AG20443 (cell line): ENCODE measurements at places on chromosomes 3 and 15.

DNA sequence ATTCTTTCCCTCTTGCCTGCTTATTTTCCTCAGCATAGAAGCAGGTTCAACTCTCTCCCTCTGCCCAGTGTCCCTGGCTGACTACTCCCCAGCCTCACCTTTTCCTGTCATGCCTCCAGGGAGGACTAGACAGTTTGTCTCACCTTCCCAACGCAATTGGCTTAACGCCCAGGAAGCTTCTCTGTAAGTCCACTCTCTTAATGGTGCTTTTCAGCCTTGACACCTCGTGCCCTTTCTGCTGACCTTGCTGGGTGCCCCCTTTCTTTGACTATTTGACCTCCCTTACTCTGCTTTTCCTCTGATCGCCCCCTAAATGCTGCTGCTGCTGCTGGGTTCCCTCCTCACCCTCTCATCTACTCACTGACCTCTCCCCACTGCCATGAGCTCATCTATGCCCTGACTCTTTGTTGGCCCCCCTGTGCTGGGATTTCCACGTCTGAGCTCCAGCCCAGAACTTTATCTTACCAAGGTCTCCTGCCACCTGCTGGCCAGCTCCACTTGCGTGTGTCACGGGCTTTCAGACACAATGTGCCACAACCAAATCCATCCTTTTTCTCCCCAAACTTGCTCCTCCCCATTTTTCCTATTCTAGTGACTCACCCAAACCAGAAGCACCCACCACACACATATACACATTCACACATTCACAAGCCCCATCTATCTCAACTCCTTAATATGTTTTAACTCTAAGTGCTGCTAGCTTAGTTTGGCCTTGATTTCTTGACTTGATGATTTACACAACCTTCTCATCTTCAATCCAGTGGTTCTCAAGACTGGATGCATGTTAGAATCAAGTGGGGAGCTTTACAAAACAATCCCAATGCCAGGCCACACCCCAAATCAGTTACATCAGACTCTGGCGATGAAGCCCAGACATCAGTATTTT lies 16.6 kb downstream of the EPB42 start:
- DNase-seq = peak; percentile 80

- no peak for DNase-seq
These were observed 220.7 kb downstream of the FHIT start for GRCh38 chr3:61030469-61031035.

DNA sequence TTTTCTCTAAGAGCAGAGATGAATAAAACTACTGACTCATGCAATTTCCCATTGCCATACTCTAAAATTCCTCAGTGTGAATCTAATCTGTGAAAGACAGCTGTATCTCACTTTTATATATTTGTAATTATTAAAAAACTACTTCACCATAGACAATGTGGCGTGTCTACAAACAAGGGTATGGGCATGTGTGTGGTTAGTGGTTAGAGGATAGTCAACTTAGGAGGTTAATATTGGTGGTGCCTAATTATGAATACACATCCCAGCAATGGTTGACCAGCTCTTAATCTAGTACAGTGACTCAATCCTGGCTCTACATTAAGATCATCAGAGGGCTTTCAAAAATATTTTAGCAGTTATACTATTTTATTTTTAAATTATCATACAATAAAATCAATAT lies 94.5 kb downstream of the GOLIM4 start:
- no peak for DNase-seq

DNA sequence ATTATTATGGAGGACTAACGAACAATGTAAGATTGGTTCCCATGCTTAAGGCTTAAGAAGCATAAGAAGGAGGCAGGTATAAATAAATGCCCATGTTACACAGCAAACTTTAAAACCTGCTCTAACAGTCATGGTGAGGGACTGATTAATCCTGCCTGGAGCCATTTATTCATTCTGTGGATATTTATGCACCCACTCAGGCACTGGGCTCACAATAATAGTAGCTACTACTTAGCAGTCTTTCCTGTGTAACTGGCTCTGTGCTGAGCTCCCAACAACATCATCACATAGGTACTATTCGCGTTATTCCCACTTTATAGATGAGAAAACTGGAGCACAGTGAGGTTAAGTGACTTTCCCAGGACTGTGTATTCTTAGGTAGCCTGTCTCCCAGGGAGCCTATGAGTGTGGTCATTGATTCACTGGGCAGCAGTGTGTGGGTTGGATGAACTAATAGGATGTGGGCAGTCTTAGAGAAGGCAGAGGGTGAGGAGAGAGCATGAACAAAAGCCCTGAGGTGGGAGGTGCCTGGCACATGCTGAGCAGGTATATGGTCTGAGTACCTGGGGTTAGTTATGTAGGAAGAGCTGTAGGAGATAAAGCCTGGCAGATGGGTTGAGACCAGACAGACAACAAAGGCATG lies 44.1 kb upstream of the UMPS start:
- DNase-seq = no peak

DNA sequence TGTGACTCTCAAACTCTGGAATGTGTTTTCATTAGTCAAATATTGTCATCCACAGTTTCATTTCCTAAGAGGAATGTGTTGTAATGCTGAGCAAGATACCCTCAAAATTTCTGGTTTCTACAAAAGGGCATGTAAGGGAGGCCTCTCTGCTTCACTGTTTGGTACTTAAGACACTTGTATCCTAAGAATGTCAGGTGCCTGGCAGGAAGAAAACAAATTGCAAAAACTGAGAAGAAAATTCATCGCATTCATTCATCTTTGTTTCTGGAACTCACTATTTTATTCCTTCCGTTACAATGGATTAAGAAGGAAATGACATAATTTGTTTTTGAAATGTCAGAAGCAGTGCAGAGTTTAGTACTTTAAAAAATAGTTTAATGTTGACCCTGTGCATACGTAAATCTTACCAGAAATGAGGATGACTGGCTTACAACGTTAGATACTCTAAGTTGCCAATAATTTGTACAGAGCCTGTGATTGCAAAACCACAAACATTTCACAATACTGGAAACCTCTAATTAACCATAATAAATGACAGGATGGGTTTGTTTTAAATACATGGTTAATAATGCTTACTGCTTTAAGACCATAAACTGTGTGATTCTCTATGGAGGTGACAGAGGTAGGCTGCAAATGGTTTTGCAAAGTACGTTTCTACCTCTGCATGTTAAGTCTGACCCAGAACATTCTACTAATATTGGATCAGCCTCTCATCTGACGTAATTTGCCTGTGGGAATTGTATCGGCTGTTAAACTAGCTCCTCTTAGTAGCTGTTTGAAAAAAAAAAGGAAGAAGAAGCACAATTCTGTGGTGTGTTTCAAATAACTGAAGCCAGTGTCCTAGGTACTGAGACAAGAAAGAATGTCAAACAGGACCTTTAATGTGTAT lies 477.8 kb downstream of the RBMS3 start:
- DNase-seq = peak; percentile 44

DNA sequence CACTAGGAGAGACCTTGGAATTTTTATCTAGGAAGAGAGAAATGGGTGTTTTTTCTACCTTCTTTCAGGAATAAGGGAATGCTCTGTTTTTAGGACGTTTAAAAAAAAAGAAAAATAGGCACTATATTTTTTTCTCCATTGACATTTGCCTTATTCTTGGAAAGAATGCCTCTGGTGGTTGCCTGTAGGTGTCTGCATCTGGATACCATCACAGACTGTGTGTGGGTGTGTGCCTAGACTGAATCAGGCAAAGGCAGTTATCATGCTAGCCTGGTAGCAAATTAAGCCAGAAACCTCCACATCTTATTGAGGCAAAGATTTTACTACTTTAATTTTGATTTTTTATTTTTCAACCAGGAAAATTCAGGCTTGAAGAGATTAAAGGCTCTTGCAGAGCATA lies 513.6 kb upstream of the KCNMB2 start:
- DNase-seq = peak; percentile 48

DNA sequence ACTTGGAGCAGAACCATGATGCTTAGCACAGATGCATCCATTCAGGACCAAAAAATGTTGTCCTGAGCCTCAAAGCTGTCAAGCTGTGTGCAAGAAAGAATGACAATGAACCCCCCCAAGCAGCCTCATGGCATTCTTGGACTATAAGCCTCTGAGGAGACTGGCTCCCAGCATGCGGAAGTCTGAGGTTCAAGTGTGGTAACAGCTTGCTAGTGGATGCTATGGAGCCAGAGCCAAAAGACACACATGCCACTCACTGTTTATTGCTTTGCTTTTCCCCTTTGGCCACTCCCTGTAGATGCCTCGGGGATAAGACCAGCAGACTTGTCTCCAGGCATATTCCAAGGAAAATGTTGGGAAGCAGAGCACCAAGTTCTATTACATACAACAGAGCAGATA lies 38.2 kb upstream of the SNRK start:
- DNase-seq = peak; percentile 39

GRCh38 chr3:8298021-8298954 lies 203.3 kb upstream of the LMCD1 start:
- DNase-seq = no peak
